ENCODE measurements at places on chromosomes 3 and 15.

DNA sequence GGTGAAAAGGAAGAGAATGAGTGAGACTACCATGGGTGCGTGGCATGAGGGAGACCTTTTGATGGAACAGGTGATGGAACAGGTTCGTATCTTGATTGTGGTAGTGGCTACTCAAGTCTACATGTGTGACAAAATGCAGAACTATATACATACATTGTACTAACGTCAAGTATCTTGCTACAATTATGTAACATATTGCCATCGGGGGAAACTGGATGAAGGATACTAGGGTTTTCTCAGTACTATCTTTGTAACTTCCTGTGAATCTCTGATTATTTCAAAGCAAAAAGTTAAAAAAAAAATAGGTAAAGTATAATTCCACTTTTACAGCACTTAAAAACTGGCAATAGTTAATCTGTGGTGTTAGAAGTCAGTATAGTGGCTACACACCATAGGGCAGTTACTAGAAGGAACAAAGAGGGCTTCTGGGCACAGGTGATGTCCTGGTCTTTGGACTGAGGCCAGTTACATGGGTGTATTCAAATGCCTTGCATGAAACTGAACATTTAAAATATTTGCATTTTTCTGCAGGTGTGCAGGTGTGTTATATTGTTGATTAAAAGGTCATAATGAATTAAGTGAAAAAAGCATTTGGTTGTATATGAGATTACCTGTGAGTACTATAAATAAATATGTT, 61.4 kb downstream of the LRRK1 start:
- H3K27ac ChIP-seq, result peak overlapping the region; percentile 12
- no peak for DNase-seq
- no peaks in the 10 kb centered on the region for H3K36me3 ChIP-seq
- no peak overlapping the region for H3K4me3 ChIP-seq

DNA sequence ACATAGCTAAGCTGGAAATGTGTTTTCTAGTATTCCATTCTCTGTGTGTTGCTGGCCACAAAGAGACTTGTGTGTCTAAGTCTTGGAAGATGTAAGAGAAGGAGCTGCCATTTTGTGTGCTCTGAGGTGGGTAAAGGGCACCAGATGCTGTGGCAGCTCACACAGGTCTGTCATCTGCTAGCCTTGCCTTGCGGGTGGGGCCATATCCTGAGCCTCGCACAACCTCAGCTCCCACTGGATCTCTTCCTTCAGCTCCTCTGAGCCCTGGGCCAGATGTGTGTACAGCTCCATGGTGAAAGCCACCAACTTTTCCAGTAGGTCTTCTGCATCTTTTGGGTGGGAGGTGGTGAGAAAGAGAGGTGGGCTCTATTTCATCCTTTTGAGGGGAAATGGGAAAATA, 6.7 kb upstream of the TMC3 start:
- H3K27me3 ChIP-seq, result peaks cover 7% of the 10 kb centered on the region
- no peak overlapping the region for H3K27ac ChIP-seq
- H3K36me3 ChIP-seq, result no peaks in the 10 kb centered on the region
- DNase-seq, result no peak

- peak; percentile 87 for DNase-seq
- H3K27ac ChIP-seq, result no peak overlapping the region
- H3K4me3 ChIP-seq, result no peak overlapping the region
- H3K36me3 ChIP-seq, result no peaks in the 10 kb centered on the region
- H3K27me3 ChIP-seq, result no peaks in the 10 kb centered on the region
- no peaks in the 10 kb centered on the region for H3K4me1 ChIP-seq
Observed at GRCh38 chr15:38868326-38869114, 303.9 kb upstream of the RASGRP1 start.

GRCh38 chr15:51970132-51970817, 1.3 kb downstream of the LEO1 start:
- no peak for DNase-seq
- peaks cover 11% of the 10 kb centered on the region for H3K4me1 ChIP-seq
- peak overlapping the region; percentile 84 for H3K27ac ChIP-seq
- H3K36me3 ChIP-seq, result peaks cover 2% of the 10 kb centered on the region
- peak overlapping the region; percentile 95 for H3K4me3 ChIP-seq

- no peaks in the 10 kb centered on the region for H3K36me3 ChIP-seq
- H3K4me3 ChIP-seq, result peak within 1 kb of the TSS; percentile 33
- H3K4me1 ChIP-seq, result no peaks in the 10 kb centered on the region
- DNase-seq, result no peak
- no peaks in the 10 kb centered on the region for H3K27me3 ChIP-seq
Observed at GRCh38 chr3:180036671-180037455, at the start of gene PEX5L. TSS of gene PEX5L (minus strand) at chr3:180036937. CDS start at chr3:180036599, 338 bp downstream.

DNA sequence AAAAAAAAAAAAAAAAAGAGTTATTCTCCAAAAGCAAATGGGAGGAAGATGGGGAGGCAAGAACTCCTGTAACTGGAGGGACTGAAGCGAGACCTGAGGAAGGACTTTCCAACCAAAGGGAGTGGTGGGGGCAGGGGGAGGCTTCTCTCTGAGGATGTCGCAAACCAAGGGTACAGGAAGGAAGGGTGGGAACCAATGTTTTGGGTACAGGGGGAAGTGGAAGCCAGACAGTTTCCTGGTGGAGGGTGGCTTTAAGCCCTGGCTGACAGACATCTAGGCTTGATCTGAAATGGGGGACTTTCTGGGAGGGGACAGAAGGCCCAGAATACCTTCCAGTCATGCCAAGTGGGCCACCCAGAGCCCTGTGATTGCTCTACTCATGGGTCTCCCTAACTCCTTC, 27.0 kb downstream of the VIPR1 start:
- H3K4me1 ChIP-seq, result no peaks in the 10 kb centered on the region
- no peaks in the 10 kb centered on the region for H3K27me3 ChIP-seq
- DNase-seq, result no peak
- H3K27ac ChIP-seq, result no peak overlapping the region
- H3K36me3 ChIP-seq, result no peaks in the 10 kb centered on the region

Data from Panc1 (cell line).